Vagina (tissue), 2 donors: ENCODE measurements at places on chromosomes 16 and 17.
A peak's percentile ranks its signal among the peaks of the same experiment; 100 is the strongest.

GRCh38 chr16:70378869-70379493, 32.3 kb downstream of the DDX19A start:
- no peak for DNase-seq

GRCh38 chr16:79127766-79128165, 472.8 kb downstream of the MAF start:
- no peak for DNase-seq

GRCh38 chr17:9350080-9350479, 225.5 kb downstream of the STX8 start:
- no peak for DNase-seq

DNA sequence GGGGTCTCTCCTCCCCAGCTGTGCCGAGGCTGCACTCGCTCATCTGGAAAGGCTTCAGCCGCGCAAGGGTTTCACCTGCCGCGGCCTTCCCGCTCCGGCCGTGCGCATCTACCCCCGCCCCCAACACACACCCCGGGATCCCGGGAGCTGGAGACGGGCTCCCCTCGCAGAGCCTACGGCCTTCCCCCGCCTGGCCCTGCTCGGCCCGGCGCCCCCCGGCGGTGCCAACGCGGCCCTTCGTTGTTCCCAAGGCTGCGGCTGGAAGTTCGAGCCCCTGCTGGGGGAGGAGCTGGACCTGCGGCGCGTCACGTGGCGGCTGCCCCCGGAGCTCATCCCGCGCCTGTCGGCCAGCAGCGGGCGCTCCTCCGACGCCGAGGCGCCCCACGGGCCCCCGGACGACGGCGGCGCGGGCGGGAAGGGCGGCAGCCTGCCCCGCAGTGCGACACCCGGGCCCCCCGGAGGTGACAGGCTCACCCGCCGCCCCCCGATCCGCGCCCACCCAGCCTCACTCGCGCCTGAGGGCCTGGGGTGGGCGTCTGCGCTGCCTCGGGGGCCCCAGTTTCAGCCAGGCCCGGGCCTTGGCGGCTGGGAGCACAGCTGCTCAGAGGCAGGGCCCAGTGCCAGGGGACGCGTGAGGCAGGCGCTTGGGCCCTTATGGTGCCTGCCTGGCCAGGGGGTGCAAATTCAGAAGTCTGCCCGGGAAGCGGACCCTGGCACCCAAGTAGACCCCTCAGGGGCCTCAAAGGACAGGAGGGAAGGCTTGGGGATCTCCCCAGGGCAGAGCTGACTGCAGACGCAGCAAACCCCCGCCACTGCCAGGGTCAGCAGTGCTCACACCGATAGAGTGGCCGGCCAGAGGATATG, 11.2 kb downstream of the GALK1 start:
- DNase-seq, result no peak

- DNase-seq, result no peak
Observed at GRCh38 chr17:7235693-7236665, 1.7 kb upstream of the DVL2 start.

DNA sequence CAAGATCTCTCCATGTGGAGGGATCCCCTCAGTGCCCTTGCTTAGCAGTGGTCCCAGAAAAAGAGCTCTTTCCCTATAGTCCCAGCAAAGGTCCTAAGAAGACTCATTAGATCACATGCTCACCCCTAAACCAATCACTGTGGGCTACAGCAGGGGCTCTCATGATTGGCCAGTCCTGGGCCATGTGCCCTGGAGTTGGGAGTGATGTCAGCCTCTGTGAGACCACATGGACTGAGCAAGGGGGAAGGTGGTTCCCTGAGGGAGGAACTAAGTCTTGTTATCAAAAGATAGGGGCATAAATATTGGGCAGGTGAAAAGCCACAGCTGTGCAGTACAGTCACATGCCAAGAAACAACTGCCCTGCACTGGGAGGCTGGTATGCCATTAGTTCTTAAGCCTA, 51.3 kb downstream of the SCNN1B start:
- DNase-seq, result no peak

DNA sequence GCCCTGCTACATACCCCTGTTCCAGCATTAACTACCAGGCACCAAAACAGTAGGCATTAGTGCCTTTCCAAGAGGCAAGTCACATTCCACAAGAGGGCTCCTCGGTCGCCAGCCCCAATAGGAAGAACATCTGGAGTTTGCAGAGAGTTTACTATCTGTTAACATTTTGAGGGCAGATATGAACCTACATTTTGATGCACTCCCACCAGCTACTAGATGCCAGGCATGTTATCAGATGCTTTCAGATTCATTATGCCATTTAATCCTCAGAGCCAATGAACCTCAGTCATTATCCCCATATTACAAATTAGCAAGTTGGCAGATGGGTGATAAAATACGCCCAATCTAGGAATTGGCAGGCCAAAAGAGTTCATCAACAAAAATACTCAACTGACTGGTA, 4.2 kb upstream of the CMTM2 start:
- DNase-seq, result no peak

DNA sequence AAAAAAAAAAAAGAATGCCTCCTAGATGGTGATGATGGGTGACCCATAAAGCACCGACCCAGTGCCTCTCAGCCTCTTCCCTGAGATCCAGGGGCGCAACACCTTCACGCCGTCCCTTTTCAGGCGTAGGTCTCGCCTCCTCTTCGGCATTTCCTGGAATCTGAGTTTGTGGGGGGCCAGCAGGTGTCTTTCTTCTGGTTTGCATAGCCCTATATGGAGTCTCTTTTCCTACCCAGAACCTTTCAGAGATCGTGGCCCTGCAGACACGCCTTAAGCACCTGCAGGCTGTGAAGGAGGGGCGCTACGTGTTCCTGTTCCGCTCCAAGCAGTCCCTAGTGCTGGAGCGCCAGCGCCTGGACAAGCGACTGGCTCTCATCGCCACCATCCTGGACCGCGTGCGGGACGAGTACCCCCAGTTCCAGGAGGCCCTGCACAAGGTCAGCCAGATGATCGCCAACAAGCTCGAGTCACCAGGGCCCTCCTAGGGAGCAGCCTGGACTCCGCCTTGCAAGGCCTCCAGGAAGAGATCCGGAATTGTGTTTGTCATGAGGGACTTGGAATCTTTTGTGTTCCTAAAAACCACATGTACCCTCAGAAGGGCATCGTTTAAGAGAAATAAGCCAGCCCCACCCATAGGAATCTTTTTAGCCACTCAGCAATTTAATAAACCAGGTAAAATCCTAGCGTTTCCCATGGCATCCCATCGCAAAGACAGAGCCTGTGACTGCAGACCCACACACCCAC, 1.9 kb upstream of the GAA start:
- no peak for DNase-seq

DNA sequence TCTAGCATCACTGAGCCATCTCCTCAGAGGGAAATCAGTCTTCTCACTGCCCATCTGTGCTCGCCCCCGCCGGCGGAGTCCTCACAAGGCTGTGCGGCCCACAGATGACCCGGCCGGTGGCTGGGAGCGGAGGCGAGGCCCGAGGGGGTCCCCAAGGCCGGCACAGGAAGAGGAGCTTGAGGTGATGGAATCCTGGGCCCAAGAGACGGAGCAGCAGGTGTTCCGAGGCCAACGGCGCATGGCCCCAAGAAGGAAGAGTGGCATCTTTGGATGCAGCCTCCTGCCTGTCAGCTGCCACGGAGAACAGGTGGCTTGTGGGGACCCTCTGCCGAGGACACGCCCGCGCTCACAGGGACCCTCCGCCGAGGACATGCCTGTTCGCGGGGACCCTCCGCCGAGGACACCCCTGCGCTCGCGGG, 72.7 kb upstream of the GNG13 start:
- no peak for DNase-seq

GRCh38 chr16:20265019-20265418, 62.3 kb downstream of the GP2 start:
- no peak for DNase-seq

DNA sequence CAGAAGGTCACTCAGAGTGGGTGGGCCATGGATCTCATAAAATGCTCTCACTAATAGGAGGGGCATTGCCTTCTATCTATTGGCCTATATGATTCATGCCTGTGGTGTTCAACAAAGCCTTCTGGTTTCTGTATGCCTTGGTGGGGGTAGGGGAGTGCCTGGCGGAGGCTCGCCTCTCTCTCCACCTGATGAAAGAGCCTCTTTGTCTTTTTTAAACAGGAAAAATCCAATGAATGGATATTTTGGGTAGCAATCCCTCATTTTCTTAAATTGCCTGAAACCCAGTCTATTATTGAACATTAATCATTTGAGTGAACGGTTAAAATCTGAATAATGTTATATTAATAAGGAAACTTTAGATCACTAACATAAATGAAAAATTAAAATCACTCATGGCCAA, 90.6 kb downstream of the TOX3 start:
- no peak for DNase-seq

GRCh38 chr17:67518876-67519275, 141.8 kb downstream of the PITPNC1 start:
- no peak for DNase-seq

GRCh38 chr16:24163935-24164334, 92.2 kb upstream of the CACNG3 start:
- no peak for DNase-seq

DNA sequence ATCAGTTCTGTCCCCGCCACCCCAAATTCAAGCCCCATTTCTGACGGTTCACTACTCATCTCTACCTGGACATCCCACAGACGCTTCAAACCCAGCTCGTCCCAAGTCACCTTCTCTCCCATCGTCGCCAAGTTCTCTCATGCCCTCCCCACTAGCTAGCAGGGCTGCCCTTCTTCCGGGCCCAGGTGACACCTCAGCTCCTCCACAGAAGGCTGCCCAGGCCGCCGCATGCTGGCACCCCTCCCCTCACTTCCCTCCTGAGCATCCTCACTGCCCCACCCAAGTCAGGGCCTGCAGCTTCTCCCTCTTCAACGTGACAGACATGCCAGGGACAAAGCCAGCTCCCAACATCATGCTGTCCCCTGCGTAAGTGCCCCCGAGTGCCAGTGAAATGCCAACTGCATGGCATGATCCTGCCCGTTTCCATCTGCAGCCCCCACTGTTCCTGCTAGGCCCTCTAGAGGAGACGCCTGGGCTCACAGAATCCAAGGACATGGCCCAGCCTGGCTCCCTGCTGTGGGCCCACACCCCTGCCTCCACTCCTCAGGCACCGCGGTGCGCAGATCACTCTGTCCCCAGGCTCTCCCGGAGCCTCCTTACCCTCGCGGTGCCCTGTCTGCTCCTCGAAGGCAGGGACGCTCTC, 5.9 kb downstream of the CYB561 start:
- DNase-seq, result no peak

DNA sequence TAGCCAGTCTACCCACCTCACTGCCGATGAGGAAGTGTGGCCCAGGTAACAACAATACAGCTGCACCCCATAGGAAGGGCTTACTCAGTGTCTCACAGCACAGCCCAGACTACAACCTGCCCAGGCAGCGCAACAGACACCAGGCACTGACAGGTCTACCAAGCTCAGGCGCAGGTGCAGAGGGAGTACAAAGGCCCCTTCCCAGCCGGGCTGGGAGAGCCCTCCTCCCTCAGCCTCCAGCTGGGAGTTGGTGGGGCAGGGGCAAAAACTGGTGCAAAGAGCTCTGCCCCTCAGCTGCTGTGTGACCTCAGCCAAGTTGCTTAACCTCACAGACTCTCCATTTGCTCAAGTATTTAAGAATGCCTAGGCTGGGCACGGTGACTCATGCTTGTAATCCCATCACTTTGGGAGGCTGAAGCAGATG, 112.6 kb upstream of the LHX1 start:
- DNase-seq, result no peak

- no peak for DNase-seq
Observed at GRCh38 chr17:81792675-81793615, 11.0 kb upstream of the GCGR start.

DNA sequence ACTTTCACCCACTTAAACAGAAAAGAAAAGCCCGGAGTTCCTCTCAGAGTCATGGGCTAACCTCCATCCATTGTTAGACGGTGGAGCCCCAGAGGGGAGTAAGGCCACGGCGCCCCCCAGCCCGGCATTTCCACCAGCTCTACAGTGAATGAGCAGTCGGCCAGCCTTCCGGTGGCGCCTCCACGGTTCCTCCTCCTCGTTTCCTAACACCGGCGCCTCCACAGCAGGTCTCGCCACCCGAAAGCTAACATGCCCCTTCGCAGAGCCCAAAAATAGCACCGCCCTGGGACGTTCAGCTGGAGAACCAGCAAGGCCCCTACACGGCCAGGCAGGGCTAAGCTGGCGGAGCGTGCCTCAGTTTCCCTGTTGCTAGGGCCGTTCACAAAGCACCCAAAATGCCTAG, 858 bp downstream of the MMD start:
- DNase-seq, result no peak

DNA sequence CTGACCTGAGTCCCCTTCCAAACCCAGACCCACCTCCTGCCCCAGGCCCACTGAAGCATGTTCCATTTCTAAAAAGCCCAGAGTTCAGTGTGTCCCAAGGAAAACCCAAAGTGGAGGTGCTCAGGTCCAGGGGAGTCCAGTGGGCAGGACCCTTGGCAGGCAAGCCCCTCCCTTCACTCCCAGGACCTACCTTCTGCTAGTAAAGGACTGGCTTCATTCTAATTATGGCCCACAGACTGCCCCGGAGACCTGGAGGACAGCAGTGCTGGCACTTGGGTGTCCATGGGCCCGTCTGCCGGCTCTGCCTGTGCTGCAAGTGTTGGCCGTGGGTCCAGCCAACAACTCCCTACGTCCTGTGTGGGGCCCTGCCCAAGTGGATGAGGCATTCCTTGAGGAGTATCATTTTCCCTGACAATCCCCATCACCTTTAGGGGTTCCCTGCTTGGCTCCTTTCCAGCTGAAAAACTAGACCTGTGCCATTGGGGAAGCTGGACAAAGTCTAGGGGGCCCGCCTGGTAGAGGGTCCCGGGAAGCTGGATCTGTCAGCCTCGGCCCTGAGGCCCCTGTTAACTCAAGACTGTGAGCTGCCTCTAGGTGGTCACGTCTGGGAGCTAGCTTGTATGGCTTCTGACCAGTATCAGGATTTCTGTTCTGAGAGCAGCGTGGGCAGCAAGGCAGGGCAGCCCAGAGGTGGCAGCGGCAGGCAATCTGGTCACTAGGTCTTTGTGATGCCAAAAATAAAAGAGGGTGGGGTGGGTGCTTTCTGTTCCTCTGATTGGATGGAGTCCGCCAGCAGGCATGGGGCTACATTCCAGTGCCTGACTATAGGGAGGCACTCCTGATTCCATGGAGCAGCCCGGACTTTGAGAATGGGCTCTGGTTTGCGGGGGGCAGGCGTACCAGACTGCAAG, 8.2 kb downstream of the CBX2 start:
- DNase-seq, result no peak

DNA sequence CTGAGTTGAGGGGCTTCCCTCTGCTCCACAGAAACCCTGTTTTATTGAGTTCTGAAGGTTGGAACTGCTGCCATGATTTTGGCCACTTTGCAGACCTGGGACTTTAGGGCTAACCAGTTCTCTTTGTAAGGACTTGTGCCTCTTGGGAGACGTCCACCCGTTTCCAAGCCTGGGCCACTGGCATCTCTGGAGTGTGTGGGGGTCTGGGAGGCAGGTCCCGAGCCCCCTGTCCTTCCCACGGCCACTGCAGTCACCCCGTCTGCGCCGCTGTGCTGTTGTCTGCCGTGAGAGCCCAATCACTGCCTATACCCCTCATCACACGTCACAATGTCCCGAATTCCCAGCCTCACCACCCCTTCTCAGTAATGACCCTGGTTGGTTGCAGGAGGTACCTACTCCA, 26.0 kb downstream of the STH start:
- DNase-seq, result peak; percentile 75

- no peak for DNase-seq
Observed at GRCh38 chr17:74773871-74774286, 2.3 kb downstream of the NAT9 start.
